ENCODE measurements at places on chromosomes 4 and X.

- no peak for DNase-seq
Measured at GRCh38 chrX:118126286-118126685, 9.7 kb upstream of the KLHL13 start.

GRCh38 chrX:41384051-41384705 lies 50.2 kb downstream of the DDX3X start:
- peak; percentile 20 for DNase-seq

GRCh38 chrX:68693481-68694434 lies 46.3 kb downstream of the STARD8 start:
- DNase-seq = no peak

DNA sequence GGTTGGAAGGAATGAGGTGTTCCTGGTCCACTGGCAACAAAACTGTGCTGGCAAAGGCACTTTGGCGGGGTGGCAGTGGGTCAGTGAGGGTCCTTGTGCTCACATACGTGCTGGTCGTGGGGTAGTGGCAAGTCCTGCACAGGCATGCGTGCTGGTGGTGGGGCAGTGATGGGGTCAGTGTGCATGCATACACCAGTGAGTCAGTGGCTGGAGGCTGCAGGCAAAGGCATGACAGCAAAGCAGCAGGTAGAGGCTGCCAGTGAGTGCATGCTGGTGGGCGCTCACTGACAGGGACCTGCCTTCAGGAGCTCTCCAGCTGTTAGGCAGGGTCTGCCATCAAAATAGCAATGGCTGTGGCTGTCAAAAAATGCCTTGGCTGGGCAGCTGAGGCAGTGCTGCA lies 42.1 kb downstream of the TMPRSS11E start:
- DNase-seq = no peak

- no peak for DNase-seq
Measured at GRCh38 chr4:1329408-1330371, 17.3 kb upstream of the UVSSA start.

- no peak for DNase-seq
Measured at GRCh38 chr4:85411386-85411785, 63.6 kb upstream of the ARHGAP24 start.

GRCh38 chrX:105315248-105315647 lies 94.8 kb upstream of the TEX13A start:
- DNase-seq = no peak

- no peak for DNase-seq
Measured at GRCh38 chr4:147052361-147052760, 106.7 kb upstream of the TTC29 start.
